SHP77 treated with DMSO at 0.1 percent for 48 hours (cell line): ENCODE measurements at places on chromosomes 1 and 21.

- DNase-seq: no peak
Observed at GRCh38 chr1:94006604-94007003, 97.4 kb upstream of the GCLM start.

DNA sequence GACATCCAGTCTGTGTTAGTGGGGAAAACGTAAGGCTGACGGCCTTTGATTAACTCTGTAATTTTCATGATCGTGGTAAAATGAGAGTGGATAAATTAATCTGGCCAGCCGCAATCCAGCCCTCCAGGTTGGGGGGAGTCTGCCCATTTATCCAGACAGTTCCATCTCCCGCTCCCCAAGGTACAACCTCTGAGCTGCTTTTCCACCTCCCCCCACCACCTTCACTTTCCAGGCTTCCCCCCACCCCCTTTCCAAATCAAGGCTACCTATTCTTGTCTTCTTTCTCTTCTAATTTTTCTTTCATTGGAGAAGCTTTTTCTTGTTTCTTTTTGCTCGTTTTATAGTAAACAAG, 6.0 kb downstream of the MIER1 start:
- DNase-seq: no peak

- DNase-seq: no peak
Observed at GRCh38 chr1:42936309-42937078, 22.2 kb downstream of the SLC2A1 start.

DNA sequence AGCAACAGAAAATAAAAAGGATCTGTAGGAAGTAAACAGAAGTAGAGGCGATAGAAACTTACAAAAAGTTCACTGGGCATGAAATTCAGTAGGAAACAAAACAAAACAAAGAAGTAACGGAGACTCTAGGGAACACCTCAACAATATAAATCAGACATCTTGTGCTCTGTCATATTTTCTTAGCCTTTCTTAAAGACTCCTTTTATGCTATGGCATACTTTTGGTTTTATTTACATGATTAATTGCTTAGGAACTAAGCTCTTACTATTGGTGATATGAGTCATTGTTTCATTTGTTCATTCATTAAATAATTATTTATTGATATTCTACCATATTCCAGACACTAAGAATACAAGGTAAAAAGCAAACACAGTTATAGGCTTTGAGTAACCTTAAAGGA, 126.6 kb downstream of the KCNT2 start:
- DNase-seq: no peak

- no peak for DNase-seq
Observed at GRCh38 chr1:41246568-41246967, 4.5 kb upstream of the SCMH1 start.
